Left colon (tissue), 2 donors: ENCODE measurements at places on chromosomes 7 and 10. TPM values are rescaled to one million over a fixed set of nuclear protein-coding genes. Genes with fewer than 3 reads are reported as not detected.

The NRG3 gene
- 0.18 TPM for total RNA-seq

DNA sequence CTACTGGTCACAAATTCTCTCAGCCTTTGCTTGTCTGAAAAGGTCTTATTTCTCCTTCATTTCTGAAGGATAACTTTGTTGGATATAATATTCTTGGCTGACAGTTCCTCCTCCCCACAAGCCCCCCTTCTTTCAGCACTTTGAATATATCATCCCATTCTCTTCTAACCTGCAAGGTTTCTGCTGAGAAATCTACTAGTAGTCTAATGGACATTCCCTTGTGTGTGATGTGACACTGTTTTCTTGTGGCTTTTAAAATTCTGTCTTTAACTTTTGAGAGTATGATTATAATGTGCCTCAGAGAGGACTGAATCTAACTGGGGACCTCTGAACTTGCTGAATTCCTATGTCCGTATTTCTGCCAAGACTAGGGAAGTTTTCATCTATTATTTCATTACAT is 104.3 kb downstream of the RSU1 start:
- no peak for DNase-seq

GRCh38 chr10:7261351-7261750 is 149.5 kb downstream of the SFMBT2 start:
- DNase-seq, result no peak

- DNase-seq, result no peak
Observed at GRCh38 chr7:50227726-50228125, 76.8 kb upstream of the IKZF1 start.
